ENCODE measurements at places on chromosomes 7 and 10.

DNA sequence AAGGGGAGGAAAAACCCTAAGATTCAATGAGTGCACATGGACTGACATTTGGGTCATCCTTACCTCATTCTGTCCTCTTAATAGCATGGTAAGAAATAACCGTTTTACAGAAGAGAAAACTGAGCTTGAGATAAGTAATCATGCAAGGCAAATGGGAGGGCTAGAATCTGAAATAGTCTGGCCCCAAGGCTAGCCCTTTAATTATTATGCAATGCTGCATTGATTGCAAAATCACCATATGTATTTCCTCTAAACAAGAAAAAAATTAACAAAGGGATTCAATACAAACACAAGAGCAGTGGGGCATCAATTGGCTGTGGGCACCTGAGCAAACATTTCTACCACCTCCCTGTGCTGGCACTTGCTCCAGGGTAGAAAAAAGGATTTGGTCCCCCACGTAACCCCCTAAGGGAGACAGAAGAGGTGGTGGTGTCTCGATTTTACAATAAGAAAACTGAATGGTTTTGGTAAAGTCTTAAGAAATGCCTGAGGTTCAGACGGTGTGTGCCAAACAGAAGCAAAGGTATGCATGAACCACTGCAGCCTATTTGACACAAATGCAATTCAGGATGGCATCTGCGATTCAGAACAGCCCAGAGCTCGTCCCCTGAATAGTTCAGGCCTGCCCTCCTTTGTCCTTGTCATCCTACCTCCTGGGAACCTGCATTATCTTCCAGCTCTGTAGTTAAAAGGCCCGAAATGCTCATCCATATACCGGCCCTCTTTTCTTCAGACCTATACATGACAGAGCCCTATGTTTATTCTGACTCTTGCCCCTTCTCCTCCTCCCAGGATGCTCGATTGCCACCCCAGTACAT lies 23.6 kb downstream of the PIP4K2A start:
- DNase-seq = no peak

DNA sequence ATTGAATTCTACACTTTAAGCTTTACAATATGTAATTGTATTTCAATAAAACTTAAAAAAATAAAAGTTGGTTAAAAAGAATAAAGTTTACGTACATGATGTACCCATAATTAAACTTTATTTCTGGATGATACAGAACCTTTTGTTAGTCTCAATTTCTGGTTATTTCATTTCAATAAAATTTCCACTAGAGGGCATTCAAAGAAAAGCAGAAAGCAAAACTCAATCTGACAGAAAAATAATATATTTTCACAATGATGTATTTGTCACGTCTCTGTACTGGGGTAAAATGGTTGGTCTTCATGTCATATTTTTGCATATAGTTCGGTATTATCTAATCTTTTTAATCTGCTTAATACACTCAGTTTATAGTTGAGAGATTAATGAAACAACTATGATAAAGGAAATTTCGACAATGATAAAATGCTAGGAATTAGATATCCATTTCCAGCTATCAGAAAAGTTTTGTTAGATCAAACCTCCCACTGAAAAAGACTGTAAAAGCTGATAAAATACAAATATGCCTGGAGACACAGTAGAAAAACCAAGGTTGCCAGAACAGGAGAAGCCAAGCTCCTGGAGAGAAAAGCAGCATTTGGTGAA lies 27.4 kb downstream of the ASZ1 start:
- no peak for DNase-seq

- no peak for DNase-seq
Observed at GRCh38 chr10:43868952-43869351, 220.3 kb upstream of the ZNF32 start.

DNA sequence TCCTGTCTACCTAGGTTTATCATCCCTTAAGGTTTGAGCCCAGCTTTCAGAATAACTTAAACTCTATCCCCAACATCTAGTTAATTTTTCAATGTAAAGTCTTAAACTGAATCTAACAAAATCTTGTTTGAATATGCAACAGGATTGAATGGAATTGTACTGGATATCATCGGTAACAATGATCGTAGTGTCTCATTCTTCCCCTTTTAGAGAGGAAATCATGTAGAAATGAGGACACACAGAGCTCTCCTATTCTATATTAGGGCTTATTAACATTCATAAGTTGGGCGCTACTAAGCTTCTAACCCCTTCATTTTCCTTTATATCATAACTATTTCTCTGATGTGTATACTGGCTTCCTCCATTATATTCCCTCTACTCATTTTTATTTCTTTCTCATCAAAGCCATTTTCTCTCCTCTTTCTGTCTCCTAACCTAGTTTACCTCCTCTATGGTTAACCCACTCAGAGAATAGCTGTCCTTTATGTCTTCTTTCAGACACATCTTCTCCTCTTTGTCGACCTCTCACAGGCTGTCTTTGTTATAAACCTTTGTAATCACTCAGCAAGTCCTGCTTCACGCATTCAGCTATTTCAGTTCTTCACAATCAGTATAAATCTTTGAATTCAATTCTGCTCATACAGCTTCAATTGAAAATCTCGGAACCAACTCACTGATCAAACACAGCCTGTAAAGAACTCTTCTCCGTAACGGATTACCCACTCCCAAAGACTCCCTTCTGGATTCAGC lies 1019.0 kb upstream of the C7orf33 start:
- no peak for DNase-seq

GRCh38 chr10:21953585-21954057 lies 49.9 kb downstream of the DNAJC1 start:
- no peak for DNase-seq

DNA sequence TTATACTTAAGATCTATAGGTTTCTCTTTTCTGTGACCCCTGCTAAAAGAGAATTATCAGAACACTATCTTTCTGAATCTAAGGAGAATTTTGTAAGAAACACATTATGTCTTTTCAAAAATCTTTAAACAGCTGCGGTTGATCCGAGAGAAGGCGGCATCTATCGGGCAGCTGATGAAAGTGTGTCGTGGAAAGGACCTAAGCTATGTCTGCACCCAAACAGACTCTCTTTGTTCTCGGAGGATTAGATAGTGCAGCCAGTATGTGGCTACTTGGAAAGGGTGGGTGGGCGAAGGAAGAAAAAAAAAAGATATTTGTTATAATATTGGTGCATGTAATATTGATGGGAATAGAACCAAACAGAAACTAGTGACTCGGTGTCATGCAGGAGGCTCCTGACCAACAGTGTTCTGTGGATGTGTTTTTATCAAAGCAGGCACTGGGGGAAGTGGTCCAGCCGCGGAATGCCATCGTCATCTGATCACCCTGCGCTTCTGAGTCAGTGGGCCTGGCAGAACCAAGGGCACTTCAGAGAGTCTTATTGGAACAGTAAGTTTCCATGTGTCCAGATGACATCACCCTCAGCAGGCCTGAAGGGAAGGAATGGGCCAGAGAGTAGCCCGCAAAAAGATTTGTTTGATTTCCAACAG lies 509.7 kb upstream of the AKR1E2 start:
- peak; percentile 57 for DNase-seq

DNA sequence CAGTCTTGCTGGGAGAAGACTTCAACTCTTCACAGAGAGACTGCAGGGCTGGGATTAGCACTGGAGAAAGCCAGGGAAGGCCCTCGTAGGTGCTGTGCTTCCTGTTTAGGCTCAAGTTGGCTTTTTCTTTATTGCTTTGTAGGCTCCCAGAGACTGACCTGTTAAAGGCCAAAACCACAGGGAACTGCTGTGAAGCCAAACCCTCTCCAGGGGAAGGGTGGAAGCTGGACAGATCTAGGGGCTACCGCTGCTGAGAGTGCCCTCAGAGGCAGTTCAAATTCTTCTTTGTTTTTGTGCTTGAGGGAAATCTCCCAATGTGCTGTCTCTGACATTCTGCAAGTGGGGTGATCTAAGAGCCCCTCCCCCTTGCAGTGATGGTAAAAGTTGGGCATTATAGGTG lies 198.4 kb downstream of the CNTNAP2 start:
- no peak for DNase-seq

GRCh38 chr10:73076360-73077183 lies 20.1 kb downstream of the P4HA1 start:
- DNase-seq = peak; percentile 57

DNA sequence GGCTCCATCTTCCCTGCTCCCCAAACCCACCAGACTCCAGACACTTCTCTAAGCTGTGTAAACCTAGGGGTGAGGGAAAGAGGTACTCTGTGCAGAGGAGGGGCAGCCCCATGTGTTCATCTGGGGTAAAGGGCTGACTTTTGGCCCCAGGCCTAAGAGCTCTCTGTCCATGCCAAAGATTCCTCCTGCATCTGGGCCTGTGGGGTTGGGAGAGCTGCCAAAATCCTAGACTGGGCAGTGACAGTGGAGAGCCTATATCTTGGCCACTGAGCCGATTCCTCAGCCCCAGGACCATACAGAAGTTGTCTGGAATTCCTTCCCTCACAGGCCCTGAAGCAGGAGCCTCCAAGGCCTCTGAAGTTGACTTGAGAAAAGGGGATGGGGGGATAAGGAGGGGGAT lies 25.3 kb upstream of the LEP start:
- no peak for DNase-seq

GRCh38 chr7:157404845-157405481 lies 68.2 kb downstream of the DNAJB6 start:
- no peak for DNase-seq

- no peak for DNase-seq
Observed at GRCh38 chr7:71905821-71906220, 506.3 kb downstream of the CALN1 start.

DNA sequence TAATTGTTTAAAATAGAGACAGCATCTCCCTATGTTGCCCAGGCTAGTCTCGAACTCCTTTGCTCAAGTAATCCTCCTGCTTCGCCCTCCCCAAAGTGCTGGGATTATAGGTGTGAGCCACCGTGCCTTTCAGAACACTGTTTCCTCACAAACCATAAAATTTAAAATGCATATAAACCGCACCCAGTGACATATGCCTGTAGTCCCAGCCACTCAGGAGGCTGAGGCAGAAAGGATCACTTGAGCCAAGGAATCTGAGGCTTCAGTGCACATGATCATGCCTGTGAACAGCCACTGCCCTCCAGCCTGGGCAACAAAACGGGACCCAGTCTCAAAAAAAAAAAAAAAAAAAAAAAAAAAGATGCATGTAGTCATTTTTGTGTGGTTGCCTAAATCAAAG lies 36.8 kb downstream of the ACBD5 start:
- DNase-seq = no peak

DNA sequence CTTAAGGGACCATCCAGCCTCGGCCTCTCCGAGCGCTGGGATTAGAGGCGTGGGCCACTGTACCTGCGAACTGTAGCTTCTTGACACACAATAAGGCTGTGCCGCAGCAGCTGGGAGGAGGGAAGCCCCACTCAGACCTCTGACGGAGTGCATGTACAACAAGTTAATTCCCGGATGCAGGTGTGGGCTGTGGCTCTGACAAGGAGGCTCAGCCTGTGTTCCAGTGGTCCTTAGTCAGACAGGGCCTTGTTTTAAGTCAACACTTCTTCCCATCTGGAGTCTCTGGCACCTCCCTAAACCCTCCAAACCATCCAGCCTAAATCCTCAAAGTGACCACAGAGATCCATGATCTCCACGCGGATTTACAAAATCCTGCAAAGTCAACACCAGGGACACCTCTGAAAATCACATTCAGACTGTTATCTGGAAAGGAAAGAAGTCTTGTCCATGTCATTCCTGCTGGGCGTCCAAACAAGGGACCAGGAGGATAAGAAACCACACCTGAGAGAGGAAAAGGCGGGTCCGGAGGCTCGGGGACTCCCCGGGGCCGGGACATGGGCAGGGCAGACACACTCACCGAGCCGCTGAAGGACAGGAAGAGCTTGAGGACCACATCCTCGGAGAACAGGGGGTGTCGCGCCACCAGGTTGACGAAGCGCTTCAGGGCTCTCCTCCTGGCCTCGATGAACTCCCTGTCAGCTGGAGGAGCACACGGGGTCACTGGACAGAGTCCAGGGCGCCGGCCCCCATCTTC lies 29.4 kb downstream of the NUDT1 start:
- no peak for DNase-seq

GRCh38 chr7:142887282-142888015 lies 1.9 kb upstream of the TRPV6 start:
- no peak for DNase-seq

- peak; percentile 72 for DNase-seq
Observed at GRCh38 chr7:131109759-131110296, 217.8 kb upstream of the MKLN1 start.

GRCh38 chr10:49161411-49161997 lies 26.7 kb downstream of the TMEM273 start:
- peak; percentile 43 for DNase-seq
